ENCODE measurements at places on chromosomes 12 and 14.

DNA sequence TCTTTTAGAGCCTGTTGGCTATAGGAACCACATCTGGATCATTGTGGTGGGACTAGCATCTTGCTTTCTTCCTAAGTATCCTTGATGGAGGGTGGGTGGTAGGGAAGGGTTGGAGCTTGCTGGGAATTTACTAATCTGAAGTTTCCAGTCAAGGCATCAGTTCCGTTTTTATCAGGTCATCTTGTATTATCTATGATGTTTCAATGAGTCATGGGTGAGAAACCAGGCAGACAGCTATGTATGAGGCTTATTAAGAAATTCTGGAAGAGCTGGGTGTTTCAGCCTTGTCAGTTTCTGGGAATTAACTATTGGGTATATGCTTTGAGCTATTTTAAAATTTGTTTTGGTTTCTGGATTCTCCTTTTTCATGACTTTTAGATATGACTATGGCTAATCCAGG, 11.3 kb downstream of the TSFM start:
- DNase-seq: no peak

DNA sequence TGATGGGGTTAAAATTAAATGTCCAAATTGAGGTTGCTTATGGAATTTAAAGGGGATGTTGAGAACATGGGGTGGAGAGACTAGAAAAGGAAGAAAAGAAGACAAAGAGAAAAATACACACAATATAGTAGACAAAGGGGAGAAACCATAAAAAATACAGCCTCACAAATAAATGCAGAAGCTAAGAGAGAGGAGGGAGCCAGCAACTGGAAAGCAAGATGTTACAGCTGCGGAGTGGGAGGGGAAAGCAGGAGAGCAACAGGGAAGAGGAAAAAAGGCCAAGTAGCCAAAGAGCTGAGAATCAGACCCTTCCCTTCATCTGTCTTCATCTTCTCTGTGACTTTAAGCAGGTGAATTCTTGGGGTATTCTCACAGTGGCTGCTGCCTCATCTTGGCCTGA, 39.7 kb upstream of the SMUG1 start:
- DNase-seq: no peak

DNA sequence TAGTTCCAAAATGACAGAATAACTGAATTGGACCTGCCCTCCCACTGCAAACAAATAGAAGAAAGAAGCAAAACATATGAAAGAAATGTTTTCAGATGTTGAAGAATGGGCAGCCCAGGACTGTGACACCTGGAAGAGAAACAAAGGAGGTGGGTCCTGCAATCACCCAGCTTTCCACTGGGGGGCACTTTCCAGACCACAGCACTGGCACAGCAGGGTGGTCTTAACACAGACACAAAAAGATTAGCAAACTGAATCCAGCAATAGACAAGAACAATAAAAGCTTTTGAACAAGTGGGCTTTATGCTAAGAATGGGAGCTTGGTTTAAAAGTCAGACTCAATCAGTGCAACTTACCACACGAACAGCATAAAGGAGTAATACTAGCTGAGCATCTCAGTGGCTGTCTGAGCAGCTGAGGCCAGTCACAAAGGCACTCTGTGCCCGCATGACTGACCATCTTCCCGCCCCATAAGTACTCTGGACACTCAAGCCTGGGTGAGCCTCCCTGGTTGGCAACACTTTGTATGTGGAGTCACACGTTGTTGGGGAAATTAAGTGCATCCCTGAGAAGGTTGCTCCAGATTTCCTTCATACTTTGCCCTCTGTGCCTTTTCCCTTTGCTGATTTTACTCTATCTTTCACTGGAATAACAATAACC, 27.7 kb downstream of the JKAMP start:
- DNase-seq: no peak

- DNase-seq: no peak
Observed at GRCh38 chr14:105281371-105282097, 19.3 kb downstream of the BRF1 start.

GRCh38 chr14:21026274-21026987, 1.6 kb upstream of the NDRG2 start:
- no peak for DNase-seq

DNA sequence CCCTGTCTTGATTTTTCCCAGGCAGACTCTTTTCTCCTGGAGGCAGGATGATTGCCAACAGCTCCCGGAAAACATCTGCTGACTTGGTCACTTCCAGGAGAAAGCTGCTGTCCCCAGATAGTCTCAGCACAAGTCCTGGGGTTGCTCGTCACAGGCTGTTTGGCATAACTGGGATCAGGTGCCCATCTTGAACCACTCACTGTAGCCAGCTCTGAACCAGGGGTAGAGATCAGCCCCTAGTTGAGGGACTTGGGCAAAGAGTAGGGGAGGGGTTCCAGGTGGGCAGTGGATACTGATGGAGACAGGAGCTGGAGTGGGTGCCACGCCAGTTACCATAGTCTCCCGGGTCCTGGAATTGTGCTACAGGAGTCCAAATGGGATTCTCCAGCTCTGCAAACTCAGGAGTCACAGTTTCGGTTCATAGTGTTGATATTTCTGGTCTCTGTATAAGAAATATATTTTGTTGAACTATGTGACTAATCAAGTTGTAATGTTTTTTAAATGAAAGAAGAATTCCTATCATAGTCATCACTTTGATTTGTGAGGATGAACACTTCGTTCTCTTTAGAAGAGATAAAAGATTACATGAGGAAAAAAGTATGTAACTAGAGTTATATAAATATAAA, 1154.5 kb downstream of the AACS start:
- no peak for DNase-seq

DNA sequence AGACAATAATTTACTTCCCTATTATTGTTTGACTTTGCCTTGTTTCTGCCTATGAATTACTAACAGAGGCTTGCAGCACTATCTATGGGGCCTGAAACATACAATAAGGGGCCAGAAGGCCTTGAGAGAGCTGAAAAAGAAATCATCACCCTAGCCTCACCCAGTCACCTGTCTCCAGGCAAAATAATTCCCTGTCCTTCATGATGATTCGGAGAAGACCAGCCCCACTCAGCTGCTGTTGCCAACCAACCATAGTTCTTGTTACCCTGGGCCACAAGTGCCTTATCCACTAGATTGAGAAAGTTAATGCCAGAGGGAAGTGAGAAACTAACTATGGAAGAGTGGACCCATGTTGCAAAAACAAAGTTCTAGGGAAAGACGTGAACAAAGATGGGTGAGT, 97.1 kb downstream of the ARF6 start:
- DNase-seq: no peak

DNA sequence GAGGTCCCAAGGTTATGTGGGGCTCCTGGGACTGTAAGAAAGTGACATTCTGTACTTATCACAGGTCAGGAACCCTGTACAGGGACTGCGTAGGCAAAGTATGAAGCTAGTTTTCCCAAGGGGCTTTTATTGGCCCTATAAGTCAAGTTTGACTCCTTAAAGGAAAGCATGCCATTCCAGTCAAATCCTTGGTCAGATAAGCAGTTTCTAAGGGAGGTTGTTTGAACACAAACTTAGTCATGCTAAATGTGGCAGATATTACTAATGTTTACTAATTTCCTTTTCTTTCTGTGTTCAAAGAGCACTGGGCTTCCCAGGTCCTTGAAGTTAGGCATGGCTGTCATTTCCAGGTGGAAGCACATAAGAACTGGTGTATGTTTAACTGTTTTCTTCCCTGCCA, 472.4 kb downstream of the ATP23 start:
- no peak for DNase-seq

- DNase-seq: no peak
Observed at GRCh38 chr14:95711476-95712176, 2.3 kb downstream of the TCL1A start.

DNA sequence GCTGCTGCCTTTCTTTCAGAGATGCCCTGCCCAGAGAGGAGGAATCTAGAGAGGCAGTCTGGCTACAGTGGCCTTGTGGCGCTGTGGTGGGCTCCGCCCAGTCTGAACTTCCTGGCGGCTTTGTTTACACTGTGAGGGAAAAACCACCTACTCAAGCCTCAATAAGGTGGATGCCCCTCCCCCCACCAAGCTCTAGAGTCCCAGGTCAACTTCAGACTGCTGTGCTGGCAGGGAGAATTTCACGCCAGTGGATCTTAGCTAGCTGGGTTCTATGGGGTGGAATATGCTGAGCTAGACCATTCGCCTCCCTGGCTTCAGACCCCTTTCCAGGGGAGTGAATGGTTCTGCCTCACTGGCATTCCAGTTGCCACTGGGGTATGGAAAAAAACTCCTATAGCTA, 25.6 kb downstream of the SPATA7 start:
- no peak for DNase-seq

DNA sequence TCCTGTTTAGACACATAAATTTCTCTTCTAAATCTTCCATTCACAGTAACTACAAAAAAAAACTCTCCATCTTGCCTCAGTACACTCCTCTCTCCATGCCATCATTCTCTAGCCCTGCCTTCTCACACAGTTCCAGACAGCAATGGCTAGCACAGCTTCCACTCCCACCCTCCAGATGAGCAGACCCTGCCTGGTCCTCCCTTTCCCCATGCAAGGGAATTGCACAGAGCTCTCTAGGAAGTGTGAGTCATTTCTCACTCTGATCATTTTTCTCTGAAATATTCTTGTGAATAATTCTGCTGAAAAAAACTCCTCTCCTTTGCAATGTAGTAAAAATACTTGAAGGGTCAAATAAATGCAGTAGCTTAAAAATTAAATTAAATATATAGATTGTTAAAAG, 170.6 kb downstream of the BMP4 start:
- no peak for DNase-seq

DNA sequence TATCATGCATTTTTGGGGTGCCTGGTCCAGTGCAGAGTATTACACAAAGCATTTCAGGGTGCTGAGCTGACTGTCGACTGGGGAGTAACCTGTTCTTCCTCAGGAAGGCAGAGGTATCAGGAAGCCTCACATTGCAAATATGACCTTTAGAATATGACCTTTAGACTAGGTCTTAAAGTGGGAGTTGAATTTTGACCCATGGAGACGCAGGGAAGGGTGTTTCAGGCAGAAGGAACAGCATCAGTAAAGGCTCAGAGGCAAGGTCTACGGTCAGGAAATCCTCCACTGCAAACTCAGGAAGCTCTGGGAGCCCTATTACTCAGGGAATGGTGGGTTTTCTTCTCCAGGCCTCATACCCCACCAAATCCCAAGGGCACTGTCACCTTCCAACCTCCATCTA, 11.3 kb downstream of the HNF1A start:
- no peak for DNase-seq

DNA sequence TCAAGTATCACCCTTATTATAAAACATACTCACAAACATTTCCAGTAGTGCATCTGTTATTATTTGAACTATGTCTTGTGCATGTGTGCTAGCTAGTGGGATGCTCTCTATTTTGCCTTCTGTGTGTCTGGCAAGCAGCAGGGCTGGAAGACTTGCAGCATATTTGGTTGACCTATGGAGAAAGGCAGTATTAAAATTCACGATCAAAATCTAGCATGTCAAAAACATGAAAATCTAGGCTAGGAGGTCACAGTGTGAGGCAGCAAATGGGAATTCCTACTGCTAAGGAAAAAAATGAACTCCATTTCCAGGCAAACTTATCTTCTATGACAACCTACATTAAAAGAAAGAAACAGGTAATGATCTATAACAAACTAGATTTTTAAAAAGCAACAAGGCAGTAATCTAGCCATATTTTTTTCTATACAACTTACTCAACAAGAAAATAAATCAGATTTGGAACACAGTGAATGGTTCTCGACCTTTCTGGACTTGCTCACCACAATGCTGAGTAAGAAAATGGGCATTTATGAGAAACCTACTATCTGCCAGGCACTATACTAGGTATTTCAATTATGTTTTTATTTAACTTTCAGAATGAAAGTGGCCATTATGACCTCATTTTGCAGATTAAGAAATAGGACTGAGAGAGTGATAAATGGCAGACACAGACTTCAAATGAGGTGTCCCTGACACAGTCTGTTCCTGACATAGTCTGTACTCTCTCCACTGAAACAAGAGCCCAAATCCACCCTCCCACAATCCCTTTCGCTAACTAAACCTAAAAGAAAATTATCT, 96.8 kb downstream of the TXNDC16 start:
- DNase-seq: no peak

- DNase-seq: no peak
Observed at GRCh38 chr14:67133595-67134441, 55.4 kb upstream of the GARIN2 start.

GRCh38 chr12:26668847-26669246, 164.1 kb downstream of the ITPR2 start:
- no peak for DNase-seq

DNA sequence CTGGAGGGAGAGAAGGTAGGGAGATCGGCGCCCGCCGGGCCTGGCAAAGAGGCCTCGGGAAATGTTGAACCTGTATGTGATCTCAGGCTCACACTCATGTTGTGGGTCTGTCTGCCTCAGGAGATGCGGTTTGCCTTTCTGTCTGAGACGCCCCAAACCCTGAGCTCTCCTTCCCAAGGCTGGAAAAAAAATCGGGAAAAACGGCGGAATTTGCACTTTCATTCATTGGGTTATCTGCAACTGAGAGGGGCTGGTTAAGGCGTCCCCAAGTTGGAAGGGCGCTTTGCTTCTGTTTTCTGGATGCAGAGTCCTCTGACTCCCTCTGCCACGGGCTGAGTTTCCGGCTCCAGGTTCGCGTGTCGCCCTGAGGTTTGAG, 5.0 kb upstream of the HOXC9 start:
- DNase-seq: no peak

DNA sequence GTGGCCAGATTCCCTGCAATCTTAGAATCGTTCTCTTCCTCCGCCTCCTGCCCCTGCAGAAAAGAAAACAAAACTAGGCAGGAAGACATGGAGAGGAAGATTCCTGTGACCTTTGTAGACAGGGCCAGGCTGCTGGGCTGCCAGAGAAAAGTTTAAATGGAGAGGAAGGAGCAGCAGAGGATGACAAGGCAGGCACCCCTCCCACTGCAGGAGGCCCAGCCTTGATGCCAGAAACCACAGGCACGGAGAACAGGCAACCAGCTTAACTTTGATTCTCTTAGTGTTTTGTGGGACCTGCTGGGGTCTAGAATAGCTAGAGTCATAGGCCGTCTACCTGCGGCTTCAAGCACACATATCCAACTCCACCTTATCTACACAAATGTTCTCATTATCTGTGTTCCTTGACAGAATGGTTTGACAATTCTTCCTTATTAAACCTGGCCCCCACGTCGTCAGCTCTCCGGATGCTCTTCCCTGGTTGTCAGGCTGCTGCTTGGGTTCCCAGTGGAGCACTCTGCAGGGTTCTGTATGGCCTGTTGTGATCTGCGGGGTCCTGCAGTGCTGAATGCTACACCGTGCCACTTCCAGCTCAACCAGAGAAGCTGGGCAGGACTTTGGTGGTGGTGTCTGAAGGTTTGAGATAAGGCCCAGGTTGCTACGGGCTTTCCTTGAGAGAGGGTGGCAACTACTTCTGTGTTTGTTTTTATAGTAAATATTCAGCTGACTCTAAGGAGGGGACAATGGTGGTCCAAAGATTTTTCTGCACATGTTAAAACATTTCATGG, 609.5 kb downstream of the AACS start:
- DNase-seq: no peak

DNA sequence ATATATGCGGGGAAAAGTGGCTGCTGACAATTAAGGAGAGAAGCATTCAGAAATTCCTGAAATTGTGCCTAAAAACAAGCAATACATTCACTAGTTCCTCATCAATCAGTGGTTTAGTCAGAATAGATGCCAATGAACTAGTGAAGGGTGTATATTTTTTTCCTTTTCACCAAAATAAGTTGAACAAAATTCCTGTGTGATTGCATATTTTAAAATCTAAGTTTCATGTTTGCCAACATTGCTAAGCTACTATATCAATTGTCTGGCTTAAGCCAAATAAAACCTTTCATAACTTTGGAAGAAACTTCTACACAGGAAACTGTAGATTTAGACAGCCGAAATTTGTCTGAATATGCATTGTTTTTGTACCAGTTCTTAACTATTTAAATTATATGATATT, 8.7 kb downstream of the PRKD1 start:
- no peak for DNase-seq

Measured in stimulated activated CD8-positive, alpha-beta memory T cell treated with anti-CD3 and anti-CD28 coated beads, Interleukin-12 subunit alpha, Interleukin-12 subunit beta, amount 100 ng/mL, for 1 hour (primary cell).